ENCODE measurements at places on chromosomes 1 and 21.

GRCh38 chr1:154391086-154391770 is 13.9 kb upstream of the IL6R start:
- no peak for DNase-seq

DNA sequence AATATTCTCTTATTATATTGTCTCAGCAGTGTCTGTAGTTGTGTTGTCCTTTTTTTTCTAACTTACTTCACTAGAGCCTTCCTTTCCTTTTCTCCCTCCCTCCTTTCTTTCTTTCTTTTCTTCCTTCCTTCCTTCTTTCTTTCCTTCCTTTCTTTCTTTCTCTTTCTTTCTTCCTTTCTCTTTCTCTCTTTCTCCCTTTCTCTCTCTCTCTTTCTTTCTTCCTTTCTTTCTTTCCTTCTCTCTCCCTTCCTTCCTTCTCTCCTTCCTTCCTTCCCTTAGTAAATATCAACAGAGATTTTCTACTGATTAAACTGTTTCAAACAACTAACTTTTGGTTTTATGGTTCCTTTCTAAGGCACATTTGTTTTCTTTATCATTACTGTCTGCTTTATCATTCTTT is 43.1 kb upstream of the PGBD5 start:
- DNase-seq: no peak

- no peak for DNase-seq
Measured at GRCh38 chr1:43979528-43980254, 681 bp downstream of the B4GALT2 start.

GRCh38 chr21:18023157-18023556 is 204.0 kb upstream of the C21orf91 start:
- no peak for DNase-seq

DNA sequence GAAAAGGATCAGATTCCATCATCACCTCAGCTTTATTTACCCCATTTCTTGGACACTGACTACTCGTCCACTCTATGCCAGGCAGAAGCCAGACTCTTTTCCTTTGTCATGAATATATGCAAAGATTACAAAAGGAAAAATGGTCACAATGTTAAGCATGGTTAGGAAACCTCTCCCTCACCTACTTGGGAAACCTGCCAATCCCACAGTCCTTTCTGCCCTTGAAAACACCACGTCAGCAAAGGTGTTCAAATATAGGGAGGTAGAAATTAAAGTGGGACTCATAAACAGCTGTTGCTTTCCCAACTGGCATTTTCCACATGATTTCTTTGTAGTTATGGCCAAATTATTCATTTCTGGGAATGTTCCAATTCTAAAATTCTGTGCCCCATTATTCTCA is 16.2 kb upstream of the ATP13A2 start:
- no peak for DNase-seq

DNA sequence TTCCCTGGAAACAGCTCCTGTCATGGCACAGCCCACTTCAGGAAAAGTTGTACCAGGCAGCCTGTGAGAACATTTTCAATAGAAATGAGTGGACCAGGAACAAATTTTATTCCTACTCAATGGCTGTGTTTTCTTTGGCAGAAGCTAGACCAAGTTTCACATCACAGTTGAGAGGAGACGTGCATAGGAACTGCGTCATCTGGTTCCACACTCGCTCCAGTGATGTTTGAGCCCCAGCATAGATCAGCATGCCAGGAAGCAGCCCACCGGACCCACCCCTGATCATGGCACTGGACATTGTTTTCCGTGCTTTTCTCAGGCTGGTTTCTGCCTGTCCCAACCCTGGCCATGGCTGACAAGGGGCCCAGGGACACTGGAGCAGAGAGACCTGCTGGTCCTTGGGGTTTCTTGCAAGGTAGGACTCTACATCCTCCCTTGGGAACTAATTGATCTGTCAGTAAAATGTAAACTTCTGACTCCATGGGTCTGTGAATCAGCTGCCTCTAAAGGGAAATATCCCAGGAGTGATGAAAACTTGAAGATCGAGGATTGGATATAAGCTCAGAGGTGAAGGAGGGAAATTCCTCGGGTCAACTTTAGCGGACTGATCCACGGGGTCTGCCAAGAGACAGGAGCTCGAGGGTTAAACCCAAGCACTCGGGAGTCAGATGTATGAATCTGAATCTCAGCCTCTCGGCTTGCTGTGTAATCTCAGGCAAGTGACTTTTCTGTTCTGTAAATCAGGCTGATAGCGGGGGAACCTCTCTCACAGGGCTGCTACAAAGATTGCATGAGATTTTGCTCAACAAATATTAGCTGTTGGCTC is 35.7 kb downstream of the NEK2 start:
- no peak for DNase-seq

- no peak for DNase-seq
Measured at GRCh38 chr1:51214615-51215131, 21.4 kb upstream of the RNF11 start.

GRCh38 chr1:214447557-214447871 is 103.9 kb downstream of the PTPN14 start:
- no peak for DNase-seq

- no peak for DNase-seq
Measured at GRCh38 chr21:45293220-45293725, 5.6 kb upstream of the POFUT2 start.

DNA sequence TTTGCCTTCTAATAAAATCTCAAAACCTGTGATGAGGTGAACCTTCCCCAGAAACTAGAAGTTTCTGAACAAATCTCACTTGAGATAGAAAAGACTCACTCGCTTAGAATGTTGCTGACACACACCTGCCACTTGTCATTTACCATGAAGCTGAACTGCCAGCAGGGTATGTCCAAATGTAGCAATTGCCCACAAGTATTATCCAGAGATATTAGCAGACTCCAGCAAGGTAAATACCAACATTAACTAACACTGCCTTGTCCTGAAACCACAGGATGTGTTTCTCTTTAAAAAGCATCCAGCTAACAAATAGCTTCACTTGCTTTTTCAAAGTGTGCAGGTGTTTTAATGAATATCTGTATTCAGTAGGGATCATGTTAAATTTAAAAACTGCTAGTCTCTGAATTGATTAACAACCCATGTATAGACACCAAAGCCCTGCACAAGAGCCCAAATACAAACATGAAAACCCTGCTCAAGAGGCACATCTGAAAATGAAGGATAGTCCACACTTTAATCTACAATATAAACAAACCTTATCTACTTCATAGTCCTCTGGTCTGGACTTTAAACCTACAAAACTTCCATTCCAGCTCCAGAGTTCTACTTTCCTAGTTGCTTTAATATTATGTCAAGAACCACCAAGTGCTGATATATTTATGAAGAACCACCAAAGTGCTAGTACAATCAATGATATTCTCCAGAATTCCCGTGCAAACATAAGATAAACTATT is 19.3 kb downstream of the KRTAP8-1 start:
- no peak for DNase-seq

GRCh38 chr21:31128234-31128633 is 90.0 kb upstream of the KRTAP19-8 start:
- DNase-seq: no peak
